ENCODE measurements at places on chromosomes 6 and 20.

GRCh38 chr6:30562470-30563425 lies 5.7 kb downstream of the PRR3 start:
- DNase-seq, result no peak

DNA sequence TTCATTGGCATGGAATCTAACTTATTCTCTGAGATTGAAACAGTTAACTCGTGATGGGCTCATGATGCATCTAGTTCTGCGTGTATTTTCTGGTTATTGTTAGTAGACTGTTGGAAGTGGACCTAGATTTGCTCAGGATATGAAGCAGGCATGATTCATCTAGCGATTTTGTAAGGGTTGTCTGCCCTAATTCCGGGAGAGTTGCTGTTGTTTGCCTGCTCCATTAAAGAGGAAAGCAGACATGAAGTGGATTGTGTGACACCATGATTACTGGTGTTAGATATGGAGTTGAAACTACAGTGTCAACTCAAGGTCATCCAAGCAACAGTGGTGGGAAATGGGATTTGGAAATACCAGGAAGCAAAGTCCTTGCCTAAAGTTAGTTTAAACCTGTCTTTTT lies 41.0 kb downstream of the SOX4 start:
- DNase-seq, result no peak

DNA sequence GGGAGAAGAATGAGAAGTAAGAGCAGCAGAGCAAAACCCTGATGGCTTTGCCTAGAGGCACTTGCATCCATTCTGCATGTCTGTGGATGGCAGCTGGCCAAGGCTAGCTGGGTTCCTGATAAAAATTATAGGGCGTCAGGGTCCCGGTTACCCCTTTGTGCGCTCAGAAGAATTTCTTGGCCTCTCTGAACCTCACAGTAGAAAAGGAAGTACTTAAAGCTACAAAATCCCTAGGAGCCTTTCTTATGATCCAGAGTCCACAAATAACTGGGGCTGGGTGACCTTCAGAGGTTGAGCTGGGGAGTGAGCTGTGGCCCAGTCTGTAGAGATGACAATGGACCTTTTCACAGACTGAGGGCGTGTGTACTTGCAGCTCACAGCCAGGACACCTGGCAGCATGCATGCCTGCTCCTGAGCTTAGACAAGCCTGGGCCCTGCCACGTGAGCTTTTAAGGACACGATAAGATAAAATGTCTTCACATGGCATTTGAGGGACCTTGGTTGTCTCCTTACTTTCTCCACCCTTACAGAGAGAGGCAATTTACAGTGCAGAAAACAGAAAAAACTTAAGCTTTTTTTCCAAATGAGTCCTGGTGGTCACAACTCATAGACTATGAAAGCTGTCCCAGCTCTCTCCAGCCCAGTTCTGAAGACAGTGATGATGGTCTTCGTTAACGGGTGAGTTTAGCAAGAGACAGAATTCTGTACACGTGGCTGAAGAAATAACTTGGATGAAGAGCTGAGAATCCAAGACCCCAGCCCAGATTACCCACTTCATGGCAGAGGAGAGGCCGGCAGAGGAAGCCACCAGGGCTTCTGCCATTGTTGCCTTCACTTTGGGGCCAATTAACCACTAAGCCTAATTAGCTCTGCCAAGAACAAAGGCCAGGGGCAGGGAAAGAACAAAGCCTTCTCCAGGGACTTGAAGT lies 50.3 kb downstream of the FOXA2 start:
- DNase-seq, result no peak

- DNase-seq, result no peak
These were observed 237.6 kb downstream of the PACRG start for GRCh38 chr6:162965366-162965765.

DNA sequence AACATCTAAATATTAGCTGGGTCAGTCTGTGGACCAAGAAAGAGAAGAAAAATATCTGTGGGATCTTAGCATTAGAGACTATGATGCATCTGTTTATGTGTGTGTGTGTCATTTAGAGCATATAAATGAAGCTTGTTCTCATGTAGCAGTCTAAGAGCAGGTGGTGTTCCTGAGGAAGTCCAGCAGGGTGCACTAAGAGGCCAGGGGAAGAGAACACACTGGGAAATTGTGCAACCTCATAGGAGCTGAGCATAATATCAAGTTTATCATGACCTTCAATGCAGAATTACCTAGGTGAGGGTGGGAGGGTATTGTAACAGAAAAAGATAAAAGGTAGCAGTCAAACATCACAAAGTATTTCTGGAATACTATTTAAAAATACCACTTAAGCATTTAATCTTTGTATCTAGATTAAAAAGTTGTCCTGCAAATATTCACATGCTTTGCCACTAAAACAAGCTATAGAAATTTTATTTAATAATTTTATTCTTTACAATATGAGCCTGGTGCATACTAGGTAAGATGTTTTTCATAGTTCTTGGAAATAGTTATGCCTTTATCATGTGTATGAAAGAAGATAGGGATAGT lies 80.5 kb downstream of the SMPDL3A start:
- DNase-seq, result peak; percentile 27

- DNase-seq, result no peak
These were observed 21.2 kb downstream of the NHLRC1 start for GRCh38 chr6:18101271-18101670.

- no peak for DNase-seq
These were observed 156.1 kb upstream of the SALL4 start for GRCh38 chr20:51958099-51959065.

DNA sequence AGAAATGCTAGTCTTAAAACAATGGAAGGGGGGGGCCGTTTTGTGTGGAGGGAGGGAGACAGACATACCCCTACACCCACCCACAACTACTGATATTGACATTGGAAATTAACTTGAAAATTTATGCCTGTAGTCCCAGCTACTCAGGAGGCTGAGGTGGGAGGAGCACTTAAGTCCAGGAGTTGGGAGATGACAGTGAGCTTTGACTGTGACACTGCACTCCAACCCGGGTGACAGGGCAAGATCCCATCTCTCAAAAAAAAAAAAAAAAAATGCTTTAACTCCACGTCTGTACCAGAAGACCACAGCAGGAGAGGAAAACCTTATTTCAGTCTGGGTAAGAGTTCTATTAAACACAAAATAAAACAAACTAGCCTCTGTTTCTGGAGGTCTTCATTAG lies 2.2 kb downstream of the TBC1D20 start:
- DNase-seq, result no peak

DNA sequence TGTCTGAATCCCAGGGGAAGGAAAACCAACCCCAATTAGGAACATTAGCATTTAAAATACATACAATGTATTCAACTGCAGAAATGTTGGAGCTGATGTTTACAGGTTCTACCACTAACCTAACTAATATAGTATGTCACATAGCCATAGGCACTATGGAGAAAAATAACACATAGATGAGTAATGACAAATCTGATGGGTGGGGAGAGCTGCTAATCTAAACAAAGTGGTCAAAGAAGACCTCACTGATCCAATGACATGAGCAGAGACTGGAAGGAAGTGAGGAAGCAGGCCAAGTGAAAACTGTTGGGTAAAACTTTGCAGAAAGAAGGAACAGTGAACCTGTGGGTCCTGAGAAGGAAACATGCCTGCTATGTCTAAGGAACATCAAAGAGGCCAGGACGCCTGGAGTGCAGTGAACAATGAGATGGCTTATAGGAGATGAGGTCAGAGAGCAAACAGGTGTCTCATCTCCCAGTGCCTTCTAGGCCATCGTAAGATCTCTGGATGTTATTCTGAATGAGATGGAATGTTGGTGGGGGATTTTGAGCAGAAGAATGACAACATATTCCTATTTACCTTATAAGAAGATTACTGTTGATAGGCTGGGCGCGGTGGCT lies 135.7 kb downstream of the ALDH8A1 start:
- DNase-seq, result no peak

DNA sequence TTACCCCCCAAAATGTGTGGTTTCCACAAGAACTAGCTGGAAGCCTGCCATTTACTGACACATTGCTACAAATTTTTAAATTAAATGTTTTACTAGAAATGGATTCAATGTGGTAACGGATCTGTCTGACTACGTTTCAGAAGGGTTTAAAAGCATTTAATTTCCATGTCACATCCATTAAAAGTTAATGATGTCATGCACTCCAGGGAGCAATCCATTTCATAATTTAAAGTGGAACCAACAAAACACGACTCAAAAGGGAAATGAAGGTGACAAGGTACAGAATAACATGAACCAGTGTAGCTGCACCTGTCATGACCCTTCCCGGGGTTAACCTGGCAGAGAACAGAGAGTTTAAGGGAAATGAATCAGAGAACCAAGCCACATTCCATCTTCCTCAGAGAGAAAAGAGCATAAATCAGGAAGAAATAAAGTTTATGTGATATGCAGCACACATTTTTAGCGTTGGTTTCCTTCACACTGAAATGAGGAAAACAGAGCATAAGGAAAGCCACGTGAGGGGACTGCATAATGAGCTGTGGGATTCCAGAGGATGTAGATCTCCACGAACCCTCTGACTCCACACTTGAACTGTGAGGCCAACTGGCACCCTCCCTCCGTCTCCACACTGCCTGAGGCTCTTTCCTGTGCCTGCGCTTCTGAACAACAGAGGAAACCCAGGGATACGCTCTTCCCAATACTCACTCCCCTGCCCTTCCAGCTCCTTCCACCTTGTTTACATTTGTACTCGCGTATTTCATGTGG lies 170.3 kb upstream of the AHI1 start:
- DNase-seq, result peak; percentile 4

DNA sequence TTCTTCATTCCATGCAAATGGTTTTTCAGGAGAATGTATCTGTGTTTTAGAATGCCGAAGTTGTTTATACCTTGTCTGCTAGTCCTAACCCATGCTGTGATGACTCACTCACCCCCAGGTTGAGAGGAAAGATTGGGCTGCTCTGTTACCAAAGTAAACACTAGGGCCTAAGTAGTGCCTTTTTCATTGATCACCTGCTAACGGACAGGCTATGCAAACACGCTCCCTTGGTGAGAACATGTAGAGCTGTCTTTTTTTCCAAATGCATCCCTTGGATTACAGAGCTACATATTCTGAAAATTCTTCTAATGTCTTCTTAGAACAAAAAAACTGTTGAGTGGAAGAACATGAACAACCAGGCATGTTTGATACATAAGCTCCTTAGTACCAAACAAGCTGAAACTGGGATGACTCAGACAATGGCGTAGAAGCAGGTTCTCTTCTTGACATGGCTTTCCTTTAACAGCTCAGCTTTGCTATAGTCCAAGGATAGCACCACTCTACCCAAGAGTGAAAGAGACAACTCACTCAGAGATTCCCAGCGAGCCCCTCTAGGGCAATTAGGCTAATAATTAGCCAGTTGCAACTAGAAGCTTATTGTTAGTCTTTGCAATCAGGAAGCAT lies 20.5 kb downstream of the PERP start:
- DNase-seq, result no peak

- DNase-seq, result no peak
These were observed 41.8 kb upstream of the FUCA2 start for GRCh38 chr6:143553337-143553736.

DNA sequence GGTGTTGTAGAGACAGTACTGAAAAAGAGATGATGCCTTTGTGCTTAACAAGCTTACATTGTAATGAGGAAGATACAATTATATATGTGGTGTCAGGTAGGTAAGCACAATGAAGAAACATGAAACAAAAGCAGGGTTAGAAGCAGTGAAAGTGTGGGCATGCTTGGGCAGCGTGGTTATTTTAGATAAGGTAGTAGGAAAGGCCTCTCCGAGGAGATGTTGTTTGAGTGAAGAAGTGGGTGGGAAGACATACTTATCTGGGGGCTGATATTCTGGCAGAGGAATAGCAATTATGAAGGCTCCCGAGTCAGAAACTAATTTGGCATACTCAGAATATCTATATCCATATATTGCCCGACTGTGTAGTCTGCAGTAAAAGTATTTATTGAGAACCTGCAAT lies 4.7 kb downstream of the CDKAL1 start:
- DNase-seq, result no peak

DNA sequence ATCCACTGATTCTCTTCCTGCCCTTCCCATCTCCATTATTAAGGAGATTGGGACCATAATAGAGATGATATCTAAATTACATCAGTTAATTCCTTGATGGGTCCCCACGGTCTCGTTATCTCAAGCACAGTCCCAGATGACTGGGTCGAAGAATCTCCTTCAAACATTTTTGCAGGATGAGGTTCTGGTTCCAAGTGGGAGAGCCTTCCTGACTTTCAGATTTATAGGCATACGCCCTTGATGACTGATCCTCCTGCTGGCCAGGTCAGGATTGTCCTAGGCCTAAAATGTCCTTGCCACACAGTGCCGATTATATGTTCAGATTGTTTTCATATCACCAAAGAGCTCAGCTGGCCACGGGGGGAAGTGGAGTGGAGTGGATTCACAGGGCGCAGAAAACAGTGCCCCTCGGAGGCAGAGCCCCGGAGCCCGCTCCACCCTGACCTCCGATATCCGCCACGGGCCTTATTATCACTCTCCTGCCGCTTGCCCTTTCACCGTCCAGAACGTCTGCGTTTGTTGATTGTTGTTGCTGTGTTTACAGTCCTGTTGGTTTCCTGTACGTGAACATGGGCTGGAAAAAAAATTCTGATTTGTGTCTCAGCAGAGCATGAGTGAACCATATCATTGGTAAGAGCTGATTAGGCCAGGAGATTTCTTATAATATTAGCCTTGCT lies 8.9 kb downstream of the BMP6 start:
- DNase-seq, result no peak

DNA sequence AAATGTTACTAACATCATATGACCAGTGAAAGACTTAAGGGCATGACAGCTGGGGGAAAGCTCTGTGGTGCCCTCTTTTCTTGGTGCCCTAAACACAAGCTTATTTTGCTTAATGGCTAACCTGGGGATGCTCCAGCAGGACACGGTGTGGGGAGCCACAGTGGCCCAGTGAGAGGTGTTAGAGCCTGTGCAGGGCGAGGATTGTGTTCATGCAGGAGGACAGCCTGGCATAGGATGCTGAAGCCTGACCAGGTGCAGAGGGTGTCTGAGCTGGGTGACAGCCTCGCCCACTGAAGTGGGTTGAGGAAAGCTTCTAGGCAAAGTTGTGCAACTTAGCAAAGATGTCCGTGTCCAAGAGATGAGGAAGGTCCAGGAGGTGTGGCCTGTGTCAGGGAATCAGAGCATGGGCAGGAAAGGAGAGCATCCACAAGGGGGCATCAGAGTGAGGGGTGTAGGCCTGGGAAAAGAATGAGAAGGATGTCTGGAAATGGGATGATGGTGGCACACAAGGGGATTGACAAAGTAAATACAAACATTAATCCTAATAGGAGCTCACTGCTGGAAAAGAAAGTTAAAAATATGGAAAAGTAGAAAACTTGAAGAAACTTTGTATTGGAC lies 33.9 kb downstream of the SLC17A4 start:
- DNase-seq, result peak; percentile 28

DNA sequence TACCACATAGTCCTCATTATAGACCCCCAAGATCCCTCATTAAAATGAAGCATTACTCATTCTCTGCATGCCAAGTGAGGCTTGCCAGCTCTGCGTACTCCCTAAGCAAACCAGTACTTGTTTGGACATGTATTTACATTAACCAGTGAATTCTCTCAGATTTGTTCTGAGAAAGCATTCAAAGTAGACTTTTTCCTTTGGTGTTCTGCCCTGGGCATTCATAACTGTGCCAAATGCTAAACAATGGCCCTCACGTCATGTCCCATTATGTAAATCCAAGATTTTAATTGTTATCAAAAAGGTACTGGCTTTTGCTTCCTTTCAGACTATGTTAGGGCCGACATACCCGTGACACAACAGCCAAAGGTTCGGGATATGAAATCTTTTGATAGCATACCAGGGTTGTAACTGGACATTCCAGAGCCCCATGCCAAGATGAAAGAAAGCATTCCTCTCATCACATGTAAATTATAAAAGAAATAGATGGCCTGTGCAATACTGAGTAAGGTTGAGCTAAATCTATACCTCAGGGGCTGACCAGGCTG lies 164.2 kb downstream of the ADAT2 start:
- DNase-seq, result no peak
